ENCODE measurements at places on chromosomes 7 and 10.

DNA sequence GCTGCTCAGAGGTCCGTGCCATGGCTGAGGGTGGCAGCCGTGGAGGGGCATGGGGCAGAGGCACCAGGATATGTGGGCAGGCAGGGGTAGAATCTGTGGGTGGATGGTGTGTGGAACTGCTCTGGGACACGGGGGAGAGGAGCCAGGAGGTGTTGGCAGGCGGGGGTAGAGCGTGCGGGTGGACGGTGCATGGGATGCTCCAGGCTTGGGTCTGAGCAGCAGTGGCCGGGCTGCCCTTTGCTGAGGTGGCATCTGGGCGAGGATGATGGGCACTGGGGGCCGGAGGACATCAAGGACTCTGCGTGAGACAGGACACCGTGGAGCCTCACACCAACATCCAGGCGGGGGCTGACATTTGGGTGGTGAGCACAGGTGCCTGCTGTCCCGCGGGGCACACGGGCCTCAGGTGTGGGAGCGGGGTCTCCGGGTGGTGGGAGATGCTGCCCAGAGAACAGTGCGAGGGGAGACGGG lies 46.2 kb downstream of the JAKMIP3 start:
- DNase-seq = no peak

DNA sequence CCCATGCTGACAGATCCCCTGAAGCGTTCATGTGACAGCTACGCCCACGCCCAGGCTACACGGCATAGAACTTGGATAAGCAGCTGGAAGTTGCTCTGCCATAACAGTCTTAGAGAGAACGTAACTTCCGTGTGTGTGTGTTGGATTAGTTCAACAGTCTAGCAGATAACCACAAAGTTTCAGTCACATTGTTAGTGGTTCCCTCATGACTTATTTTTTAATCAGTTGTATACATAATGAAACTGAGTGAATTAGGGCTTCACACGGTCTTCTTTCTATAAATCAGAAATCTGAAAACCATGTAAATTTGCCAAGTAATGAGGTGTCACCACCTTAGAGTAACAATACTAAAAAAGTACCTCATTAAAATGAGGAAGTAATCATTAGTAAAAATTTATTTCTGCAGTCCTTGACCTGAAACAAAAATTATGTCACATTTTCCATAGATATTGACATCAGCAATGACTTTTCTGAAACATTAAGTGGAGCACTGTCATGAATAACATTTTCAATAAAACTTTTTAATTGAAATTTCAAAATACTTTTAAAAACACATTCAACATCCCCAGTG lies 21.7 kb upstream of the MACC1 start:
- DNase-seq = peak; percentile 9

- no peak for DNase-seq
These were observed 221.6 kb downstream of the STK31 start for GRCh38 chr7:23931633-23932032.

DNA sequence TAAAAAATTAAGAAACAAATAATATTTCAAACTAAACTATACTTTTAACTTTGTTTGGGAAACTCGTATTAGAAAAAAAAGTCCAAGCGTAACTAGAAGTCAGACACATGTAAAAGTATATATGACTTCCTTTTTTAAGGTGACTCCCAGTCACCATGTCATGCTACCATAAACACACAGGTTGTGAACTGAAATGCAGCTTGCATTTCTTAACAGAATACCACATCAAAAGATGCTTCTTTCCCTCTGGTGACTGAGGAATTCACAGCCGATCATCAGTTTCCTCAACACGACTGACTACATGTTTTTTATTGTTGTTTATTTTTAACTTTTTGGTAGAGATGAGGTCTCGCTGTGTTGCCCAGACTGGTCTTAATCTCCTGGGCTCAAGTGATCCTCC lies 445.0 kb downstream of the PARD3 start:
- no peak for DNase-seq

- no peak for DNase-seq
These were observed 285.4 kb downstream of the GPR37 start for GRCh38 chr7:124480036-124480820.

DNA sequence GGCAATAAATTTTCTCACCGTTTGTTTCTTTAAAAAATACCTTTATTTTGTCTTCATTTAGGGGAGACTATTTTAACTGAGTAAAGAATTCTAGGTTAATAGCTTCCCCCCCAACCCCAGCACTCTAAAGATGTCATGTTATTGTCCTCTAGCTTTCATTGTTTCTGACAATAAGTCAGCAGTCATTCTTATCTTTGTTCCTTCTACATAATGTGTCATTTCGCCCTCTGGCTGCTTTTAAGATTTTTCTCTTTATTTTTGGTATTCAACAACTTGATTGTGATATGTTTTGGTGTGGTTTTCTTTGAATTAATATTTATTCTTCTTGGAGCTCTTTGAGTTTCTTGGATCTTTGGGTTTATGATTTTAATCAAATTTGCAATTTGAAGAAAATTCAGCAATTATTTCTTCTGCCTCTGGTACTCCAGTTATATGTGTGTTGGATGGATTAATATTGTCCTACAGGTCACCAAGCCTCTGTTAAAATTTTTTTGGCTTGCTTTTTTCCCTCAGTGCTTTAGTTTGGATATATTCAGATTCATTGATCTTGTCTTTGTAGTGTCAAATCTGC lies 64.6 kb upstream of the ELN start:
- no peak for DNase-seq

- no peak for DNase-seq
These were observed 76.4 kb downstream of the MAP3K8 start for GRCh38 chr10:30510184-30510931.

DNA sequence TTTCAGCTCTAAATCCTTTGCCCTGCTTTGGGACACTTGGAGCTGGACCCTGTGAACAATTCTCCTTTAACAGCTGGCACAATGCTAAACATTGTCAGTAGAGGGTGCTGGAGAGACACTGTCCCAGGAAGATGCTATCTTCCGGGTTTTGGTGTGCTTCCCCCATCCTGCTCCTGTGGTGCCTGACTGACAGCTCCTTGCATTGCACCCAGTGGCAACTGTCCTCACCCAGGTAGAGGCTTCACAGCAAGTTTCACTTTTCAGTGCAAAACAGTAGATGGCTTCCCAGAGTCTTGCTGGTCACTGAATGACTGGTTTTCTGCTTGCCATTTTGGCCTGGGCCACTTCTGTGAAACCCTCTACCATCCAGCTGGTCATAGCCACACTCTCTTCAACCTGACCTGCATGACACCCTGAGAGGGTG lies 77.3 kb downstream of the CDC14C start:
- DNase-seq = peak; percentile 84

DNA sequence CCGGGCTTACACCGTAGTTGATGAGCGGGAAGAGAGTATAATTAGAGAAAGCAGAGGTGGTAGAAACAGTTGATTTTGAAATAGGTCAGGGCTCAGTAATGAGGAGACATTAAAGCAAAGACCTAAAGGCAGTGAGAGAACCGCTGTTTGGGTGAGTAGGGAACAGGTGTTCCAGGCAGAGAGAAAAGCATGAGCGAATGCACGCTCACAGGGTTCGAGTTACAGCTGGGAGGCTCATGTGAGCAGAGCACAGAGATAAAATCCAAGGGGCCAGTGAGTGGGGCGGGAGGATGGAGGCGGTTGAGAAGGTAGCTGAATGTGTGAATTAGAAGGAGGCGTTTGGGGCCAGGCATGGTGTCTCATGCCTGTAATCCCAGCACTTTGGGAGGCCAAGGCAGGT lies 39.9 kb downstream of the APBB1IP start:
- DNase-seq = no peak

- no peak for DNase-seq
These were observed 131.8 kb downstream of the SH3PXD2A start for GRCh38 chr10:103723557-103723956.

GRCh38 chr10:123287594-123288247 lies 133.5 kb downstream of the BUB3 start:
- no peak for DNase-seq
